Activated CD4-positive, alpha-beta T cell treated with anti-CD3 and anti-CD28 coated beads, Interleukin-2, amount 50 U/mL, for 24 hours (primary cell): ENCODE measurements at places on chromosomes 2 and 18.

DNA sequence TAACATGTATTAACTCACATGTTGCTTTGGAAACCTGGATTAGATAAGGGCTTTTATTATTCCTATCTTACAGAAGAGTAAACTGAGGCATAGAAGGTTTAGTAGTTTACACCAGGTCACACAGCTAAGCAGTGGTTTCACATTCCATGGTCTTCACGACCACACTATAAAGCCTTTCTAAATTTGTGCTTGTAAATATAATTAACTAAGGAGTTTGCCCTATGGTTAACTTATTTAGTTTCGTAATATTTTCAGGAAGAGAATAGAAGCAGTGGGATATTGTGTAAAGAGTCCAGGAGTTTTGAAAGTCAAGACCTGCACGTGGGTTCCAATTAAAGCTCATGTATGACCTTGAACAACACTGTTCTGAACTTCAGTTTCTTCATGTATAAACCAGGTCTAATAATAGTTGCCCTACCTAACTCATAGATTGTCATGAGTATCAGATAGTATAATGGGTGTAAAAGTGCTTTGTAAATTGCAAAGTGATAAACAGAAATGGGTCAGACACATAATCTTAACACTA lies 19.5 kb upstream of the SOS1 start:
- no peak for DNase-seq

DNA sequence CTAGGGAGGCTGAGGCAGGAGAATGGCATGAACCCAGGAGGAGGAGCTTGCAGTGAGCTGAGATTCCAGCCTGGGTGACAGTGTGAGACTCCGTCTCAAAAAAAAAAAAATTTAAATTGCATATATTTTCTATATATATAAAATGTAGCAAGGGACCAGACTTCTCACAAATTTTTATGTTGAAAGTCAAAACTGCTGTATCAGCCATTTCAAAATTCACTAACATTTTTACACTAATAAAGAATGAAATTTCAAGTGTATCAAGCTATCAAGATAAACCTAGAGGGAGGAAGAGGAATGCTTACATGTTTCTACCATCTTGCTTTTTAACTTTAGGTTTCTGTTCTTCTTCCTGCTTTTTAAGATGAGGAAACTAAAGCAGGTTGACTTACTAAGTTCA lies 464.0 kb downstream of the KCNJ3 start:
- DNase-seq = no peak

GRCh38 chr2:86033751-86034692 lies 71.7 kb downstream of the POLR1A start:
- DNase-seq = no peak

- no peak for DNase-seq
Observed at GRCh38 chr2:115369400-115369799, 927.0 kb downstream of the DPP10 start.

- DNase-seq = no peak
Observed at GRCh38 chr18:61842146-61842545, 50.7 kb downstream of the RNF152 start.

DNA sequence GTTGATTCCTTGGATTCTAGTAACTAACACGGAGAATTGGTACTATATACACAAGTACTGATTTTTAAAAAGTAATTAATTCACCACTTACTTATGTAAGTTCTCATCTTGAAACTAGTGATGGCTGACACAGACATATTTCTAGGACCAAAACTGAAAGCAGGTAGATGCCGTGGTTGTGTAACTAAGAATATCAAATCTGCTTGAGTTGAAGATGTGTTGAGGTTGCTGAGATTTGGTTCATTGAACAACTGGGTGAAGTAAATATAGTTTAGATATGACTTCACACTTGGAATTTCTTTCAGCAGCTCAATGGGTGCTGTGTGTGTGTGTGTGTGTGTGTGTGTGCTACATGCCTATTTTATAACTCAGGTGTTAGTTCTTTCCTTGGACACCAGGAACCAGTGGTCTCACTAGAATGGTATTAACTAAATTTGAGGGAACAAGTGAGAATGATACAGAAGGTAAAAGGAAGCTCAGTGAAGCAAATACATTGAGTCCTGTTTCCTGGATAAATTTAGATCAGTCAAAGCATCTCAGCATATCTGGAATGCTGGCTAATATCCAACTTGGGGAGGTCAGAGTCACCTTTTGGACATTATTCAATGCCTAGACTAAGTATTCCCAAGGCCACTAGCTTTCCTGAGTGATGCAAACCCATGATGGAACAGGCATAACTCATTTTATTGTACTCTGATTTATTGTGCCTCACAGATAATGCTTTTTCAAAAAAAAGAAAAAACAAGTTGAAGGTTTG lies 110.7 kb upstream of the ZEB2 start:
- DNase-seq = no peak

- DNase-seq = no peak
Observed at GRCh38 chr18:2316751-2317696, 254.3 kb downstream of the METTL4 start.

DNA sequence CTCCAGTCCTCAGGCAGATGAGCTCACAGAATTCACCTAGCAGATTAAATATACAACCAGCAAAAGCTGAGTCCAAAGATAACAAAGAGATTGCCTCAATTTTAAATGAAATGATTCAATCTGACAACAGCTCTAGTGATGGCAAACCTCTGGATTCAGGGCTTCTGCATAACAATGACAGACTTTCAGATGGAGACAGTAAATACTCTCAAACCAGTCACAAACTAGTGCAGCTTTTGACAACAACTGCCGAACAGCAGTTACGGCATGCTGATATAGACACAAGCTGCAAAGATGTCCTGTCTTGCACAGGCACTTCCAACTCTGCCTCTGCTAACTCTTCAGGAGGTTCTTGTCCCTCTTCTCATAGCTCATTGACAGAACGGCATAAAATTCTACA lies 86.0 kb downstream of the PTRHD1 start:
- DNase-seq = no peak

DNA sequence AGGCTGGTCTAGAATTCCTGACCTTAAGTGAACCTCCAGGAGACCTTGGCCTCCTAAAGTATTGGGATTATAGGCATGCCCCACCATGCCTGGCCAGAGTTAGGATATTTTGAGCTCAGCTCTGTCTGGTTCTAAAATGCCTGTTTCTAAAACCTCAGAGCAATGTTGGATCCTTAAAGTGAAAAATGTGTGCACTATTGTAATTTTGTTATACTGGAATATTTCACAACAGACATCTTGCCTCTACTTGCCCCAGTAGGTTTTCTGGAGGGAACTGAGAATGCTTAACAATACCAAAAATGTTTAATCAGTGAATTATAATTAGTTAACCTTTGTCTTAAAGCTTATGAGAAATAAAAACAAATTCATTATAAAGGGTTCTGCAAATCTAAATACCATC lies 144.6 kb upstream of the CCDC195 start:
- no peak for DNase-seq
